Vagina (tissue), 2 donors: ENCODE measurements at places on chromosomes 2 and 18.

DNA sequence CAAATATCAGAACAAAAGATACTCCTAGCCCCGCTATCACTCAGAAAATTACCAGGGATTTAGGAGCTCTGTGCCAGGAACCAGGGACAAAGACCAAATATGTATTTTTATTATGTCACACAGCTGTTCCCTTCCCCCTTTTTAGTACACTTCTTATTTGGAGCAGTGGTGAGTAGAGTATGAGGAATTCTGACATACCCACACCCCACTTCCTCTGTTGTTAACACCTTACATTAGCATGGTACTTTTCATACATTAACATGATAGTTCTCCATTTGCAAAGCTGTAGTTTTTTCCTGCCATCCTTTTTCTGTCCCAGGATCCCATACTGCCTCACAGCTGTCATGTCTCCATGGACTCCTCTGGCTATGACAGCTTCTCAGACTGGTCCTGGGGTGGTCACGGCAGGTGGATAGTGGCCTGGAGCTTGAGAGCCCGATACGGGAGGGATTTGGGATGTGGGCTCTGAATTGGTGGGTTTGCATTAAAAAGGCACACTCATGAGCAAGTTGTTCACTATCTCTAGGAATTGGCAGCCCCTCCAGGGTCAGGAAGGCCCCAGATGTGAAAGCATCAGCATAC is 100.2 kb downstream of the SH3RF3 start:
- no peak for DNase-seq

- DNase-seq = no peak
These were observed 22.5 kb upstream of the REL start for GRCh38 chr2:60858897-60859311.

GRCh38 chr2:6027066-6027465 is 334.9 kb downstream of the SOX11 start:
- no peak for DNase-seq

- DNase-seq = no peak
These were observed 11.2 kb upstream of the SP5 start for GRCh38 chr2:170703776-170704476.

GRCh38 chr2:232551250-232551638 is 755 bp downstream of the EIF4E2 start:
- no peak for DNase-seq

DNA sequence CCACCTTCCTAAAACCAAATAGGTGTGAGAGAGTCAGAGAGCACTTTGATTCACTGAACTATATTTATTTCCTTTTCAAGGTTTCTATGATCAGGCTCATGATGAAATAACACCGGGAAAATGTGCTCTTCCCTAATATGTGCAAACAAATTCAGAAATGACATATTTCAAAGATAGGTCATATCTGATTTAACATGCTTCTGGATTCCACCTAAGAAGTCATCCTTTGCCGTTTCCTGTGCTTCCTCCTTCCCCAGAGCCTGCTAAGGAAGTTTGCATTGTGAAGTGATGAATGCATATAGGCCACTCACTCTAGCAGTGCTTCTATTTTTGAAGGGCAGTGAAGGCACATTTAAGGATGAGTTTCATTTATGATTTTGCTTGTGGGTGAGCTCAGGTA is 327.6 kb downstream of the TDRD15 start:
- no peak for DNase-seq

DNA sequence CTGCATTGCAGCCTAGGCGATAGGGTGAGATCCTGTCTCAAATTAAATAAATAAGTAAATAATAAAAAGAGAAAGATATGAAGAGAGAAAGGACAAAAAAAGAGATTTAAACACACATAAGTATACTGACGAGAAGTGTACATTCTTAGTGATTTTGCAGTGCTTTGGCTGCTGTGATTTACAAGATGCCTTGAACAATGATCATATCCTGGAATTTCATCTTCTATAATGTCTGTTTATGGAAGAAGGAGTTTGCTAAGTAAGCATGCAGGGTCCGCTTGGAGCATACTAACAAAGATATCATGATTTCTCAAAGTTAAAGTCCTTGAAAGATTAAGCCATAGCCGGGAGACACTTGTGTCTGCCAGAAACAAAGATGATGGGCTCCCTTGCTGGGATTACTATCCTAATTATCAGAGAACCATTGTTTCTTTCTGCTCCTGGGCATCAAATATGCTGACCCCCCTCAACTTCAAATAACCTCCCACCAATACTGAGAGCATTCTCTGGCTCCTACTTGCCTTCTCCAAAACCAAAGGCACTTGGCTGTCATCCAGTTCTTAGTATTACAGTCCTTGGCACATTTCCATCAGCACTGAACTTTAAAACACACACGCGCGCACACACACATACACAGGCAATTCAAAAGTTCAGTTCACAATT is 47.5 kb upstream of the STAM2 start:
- DNase-seq = no peak

GRCh38 chr2:133262893-133263292 is 305.4 kb downstream of the NCKAP5 start:
- DNase-seq = no peak

- no peak for DNase-seq
These were observed 81.9 kb downstream of the ADCYAP1 start for GRCh38 chr18:986552-986951.

GRCh38 chr18:58443671-58444070 is 185.2 kb downstream of the ALPK2 start:
- DNase-seq = no peak

- DNase-seq = no peak
These were observed 89.2 kb downstream of the DOCK10 start for GRCh38 chr2:224952936-224953657.

DNA sequence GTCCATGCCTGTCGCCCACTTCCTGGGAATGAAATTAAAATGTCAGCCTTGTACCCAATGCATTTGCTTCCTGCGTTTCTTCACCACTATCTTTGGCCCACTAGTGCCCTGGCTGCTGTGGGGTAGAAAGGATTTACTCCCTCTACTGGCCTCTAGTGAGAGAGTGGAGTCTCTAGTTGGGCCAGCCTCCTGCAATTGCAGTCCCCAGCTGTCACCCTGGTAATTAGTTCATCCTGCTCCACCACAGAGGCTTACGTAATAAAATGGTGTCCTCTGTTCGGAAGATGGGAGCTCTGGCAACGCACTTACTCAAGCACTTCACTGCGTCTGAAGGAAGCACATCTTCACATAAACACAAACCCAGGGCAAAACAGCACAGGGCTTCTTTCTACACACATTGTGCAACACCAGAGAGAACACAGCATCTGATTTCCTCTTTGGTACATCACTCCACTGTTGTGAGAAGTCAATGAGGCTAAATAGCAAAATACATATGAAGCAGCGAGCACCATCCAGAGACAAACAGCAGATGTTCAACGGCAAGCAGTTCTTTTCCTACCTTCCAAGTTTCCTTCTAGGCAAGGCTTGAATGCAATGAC is 274.6 kb downstream of the LRATD1 start:
- DNase-seq = no peak

DNA sequence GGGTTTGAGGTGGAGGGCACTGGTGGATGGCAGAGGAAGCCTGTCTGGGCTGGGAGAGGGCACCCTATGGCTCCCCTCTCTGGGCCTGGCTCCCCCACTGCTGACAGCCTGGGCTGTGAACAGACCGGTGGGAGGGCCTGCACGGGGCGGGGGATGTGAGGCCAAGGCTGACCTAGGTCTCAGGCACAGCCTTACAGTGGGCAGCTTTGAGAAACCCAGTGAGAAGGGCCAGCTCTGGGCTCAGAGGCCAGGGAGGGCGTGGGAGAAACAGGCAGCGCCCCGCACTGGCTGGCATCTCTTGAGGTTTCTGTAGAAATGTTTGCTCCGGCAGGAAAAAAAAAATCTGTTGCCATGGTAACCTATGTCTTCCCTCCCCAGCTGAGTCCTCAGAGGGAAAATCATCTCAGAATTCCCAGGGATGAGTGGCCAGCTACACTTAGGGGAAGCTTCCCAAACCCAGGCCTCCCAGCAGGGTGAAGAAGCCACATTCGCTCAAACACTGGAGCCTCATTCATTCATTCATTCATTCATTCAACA is 71.7 kb upstream of the TAF1B start:
- DNase-seq = no peak

GRCh38 chr2:66127061-66127460 is 307.9 kb upstream of the MEIS1 start:
- no peak for DNase-seq

DNA sequence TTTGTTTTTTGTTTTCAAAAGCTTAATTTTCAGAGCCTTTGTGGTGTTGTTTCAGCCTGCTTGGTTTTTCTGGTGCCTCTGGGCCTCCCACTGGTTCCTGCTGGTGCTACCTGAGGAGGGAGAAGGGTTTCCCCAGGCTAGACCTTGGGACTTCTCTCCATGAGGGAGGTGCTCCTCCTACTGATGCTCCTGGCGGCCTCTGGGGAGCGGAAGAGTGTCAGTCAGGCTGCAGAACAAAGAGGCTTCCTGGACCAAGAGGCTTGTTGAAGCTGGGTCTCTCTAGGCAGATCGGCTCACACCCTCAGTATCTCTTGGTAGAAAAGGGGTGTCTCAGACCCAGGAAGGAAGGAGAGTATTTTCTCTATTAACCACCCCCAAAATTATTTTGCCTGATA is 32.2 kb downstream of the RFX8 start:
- no peak for DNase-seq

DNA sequence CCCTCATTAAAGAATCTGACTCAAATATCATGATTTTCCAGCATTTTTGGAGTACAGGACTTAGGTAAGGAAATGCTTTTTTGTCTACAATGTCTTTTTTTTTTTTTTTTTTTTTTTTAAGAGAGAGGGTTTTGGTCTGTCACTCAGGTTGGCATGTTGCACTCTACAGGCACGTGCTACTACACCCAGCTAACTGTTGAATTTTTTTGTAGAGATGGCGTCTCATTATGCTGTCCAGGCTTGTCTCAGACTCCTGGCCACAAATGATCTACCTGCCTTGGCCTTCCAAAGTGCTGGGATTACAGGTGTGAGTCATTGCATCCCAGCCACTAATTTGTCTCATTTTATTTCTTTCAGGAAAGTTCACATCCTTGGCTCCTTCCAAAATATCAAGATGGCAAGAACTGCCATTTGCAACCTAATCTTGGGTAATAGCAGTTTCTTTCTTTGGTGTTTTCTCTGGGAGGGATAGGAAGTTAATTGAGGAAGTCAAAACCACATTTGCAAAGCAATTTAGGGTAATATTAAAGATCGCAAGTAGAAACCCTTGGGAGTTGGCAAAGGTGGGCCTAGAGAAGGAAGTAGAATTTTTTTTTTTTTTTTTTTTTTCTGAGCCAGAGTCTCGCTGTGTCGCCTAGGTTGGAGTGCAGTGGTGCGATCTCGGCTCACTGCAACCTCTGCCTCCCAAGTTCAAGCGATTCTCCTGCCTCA is 15.5 kb downstream of the PNO1 start:
- DNase-seq = no peak

DNA sequence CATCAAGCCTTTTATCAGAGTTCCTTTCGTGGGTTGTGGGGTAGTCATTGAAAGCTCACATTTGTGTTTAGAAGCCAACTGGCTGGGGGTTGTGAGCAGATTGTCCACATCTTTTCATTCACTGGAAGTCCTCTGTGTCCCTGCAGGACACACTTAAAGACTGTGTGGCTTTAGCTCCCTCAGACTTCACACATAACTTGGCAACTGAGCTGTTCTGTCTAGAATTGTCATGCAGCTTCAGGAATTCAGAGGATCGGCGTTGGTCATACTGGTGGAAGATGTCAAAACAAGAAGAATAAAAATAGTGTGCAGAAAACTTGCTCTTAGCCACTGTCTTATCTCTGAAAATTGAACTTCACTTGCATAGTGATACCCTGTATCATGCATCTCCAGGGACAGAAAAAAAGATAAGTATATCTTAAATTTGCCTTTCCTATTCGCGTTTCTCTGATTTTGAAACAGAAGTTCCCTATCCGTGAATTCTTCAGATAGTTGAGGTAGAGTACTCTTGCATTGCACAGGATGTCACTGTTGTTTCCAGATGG is 49.6 kb downstream of the TRAPPC12 start:
- no peak for DNase-seq

DNA sequence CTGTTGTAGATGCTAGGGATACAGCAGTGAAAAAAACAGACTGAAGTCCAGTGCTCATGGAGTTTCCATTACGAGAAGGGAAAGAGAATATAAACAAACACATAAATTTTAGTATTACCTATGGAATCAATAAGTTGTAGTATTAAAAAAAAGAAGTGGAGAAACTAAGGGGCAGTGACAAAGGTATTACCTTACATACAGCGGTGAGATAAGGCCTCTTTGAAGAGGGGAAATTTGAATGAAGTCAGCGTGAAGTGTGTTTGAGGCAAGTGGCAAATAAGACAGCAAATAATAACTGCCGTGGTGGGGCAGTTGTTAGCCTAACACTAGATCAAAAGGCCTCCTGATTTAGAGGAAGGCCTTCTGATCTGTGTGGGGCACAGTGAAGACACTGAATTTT is 57.9 kb downstream of the TLK1 start:
- DNase-seq = no peak

GRCh38 chr2:134079373-134079772 is 174.5 kb upstream of the MGAT5 start:
- no peak for DNase-seq

GRCh38 chr18:55627007-55627406 is 39.0 kb upstream of the TCF4 start:
- DNase-seq = no peak

DNA sequence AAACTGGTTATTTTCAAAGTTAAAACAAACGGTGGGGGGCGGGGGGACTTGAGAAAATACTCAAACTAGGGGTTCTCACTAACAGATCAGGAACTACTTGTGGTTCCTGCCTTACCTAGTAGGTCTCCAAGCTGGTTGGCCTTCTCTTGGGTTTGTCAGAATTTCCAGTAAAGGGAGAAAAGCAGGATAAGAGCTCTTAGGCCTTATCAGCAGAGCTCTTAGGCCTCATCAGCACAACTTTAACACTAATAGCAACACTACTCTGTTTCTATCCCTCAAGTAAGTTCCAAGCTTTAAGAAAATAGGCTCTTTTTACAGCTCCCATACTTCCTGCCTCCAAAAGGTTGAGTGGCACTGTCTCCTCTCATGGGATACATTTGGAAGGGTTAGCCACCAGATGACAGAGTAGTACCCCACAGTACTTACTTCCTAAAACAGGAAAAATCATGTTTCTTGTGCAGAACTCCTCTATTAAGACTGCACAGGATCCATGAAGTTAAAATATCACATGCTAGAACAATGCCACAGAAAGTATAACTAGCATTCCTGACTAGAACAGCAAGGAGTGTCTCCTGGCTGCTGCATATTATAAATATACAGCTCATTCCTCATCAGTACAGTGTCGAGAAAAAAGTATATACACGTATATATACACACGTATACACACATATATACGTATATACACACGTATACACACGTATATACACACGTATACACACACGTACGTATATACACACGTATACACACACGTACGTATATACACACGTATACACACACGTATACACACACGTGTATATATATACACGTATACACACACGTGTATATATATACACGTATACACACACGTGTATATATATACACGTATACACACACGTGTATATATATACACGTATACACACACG is 6.1 kb downstream of the FBXO11 start:
- no peak for DNase-seq

GRCh38 chr2:74119912-74120825 is 27.5 kb downstream of the BOLA3 start:
- DNase-seq = no peak

GRCh38 chr2:121748202-121748601 is 7.2 kb upstream of the TSN start:
- DNase-seq = no peak

GRCh38 chr2:139122711-139123158 is 342.5 kb upstream of the NXPH2 start:
- DNase-seq = no peak

GRCh38 chr2:48915884-48916283 is 160.4 kb upstream of the LHCGR start:
- DNase-seq = no peak
